ENCODE measurements at places on chromosomes 5 and 9. TPM values are rescaled to one million over a fixed set of nuclear protein-coding genes. Genes with fewer than 3 reads are reported as not detected.
A peak's percentile ranks its signal among the peaks of the same experiment; 100 is the strongest.

Gene HSD17B4
- total RNA-seq: 138 TPM

GRCh38 chr5:125043781-125044391 lies 297.4 kb upstream of the ZNF608 start:
- DNase-seq: peak; percentile 96

DNA sequence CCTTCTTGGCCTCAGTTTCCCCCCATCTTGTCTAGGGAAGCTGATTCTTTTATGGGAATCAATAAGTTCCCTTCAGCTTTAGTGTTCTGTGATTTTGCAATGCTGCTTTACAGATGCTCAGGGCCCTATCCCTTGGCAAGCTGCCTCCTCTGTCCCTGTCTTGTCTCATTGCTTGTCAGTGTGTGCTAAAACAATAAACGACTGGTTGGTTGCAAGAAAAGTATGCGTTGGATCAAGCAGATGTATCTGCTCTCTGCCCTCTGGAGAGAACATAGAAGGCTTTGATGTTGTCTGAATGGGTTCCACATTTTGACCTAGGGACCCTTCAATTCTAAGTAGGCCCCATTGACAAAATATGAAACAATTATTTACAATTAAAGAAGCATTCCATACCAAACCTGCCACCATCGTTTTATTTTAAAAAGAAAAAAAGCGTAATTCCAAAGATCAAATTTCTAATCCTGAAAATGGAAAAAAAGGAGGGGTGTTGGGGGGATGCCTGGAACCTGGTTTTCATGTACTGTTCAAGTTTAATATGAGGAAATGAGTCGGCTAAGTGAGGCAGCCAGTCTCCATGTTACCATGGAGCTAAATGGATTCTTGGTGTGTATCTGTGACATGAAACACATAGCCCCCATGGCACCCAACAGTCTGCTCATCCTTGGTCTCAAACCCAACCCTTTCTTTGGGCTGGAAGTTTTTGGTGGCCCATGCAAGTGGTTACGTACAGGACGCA lies 31.2 kb upstream of the TARS1 start:
- peak; percentile 12 for DNase-seq

Gene BAAT
- total RNA-seq: not detected

Gene AQP3
- 1.4 TPM for total RNA-seq

Gene TSC1
- 20.7 TPM for total RNA-seq

DNA sequence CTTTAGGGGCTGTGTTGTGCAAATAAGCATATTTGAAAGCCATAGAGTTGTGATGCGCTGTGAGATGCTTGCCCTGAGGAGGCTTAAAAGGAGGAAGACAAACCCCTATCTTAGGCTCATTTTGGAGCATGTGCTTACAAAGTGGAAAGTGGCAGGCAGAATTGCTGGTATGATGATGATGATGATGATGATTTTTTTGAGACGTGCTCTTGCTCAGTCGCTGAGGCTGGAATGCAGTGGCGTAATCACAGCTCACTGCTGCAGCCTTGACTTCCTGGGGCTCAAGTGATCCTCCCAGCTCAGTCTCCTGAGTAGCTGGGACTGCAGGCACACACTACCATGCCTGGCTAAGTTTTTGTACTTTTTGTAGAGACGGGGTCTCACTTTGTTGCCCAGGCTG lies 1.7 kb downstream of the CNOT8 start:
- peak; percentile 24 for DNase-seq

DNA sequence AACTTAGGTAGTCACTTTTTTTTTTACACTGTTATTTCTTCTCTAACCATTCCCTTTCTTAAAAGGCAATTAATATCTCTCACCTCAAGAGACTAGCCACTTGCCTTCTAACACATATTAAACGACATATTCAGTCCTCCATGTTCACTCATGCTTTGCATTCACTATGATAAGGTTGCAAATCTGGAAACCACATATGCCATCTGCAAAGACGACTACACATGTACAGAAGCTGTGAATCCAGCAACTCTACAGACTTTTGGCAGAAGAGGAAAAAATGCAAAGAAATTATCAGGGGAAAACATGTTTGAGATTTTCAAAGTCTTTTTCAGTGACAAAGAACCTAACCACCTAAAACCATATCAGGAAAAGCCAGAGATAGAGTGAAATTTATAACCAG lies 112.1 kb downstream of the EPB41L4A start:
- DNase-seq: no peak

Gene NR5A1
- not detected for total RNA-seq

GRCh38 chr5:80654054-80654390 lies 430 bp upstream of the MSH3 start:
- peak; percentile 10 for DNase-seq

GRCh38 chr5:147752033-147752432 lies 30.5 kb downstream of the JAKMIP2 start:
- no peak for DNase-seq

DNA sequence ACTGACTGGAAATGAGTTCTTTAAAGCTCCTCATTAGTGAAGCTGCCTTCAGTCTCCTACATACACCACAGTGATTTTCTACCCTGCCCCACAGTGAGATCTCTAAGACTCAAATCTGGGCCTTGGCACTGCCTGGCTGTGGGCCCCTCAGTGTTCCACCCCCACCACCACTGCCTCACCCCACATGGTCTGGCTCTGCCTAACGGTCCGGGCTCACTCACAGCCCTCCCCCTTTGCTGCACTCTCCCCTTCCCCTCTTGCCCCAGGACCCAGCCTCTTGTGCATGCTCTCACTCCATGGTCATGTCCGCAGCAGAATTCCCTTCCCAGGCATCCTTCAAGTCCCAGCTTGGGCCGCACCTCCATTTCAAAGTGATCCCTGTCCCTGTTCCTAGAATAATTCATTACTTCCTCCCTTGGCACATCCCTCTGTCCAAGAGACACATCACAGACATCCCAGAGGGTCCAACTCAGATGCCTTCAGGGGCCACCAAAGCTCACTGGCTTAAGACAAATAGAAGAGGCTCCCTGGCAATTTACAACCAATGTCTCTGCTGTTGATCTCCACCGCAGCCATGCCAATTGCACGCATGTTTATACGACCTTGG lies 56.7 kb downstream of the HRH2 start:
- DNase-seq: no peak

DNA sequence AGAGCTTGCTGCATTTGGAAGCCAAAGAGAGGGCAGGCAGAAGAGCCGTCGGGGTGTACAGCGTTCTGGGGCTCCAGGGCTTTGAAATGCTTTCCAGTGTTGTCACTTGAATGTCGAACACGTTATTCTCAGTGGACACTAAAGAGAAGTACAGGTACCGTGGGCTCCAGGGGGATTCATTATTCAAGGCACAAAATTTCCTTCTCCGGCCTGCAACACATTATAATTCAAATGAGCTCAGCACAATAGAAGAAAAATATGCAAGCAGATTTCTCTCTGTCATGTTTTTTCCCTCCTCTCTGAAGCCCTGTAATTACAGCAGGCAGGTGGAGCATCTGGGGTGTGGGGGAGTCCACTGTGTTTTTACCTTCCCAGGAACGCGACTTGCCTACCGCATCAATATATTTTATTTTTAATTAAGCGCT lies 293.1 kb downstream of the ZSWIM6 start:
- DNase-seq: no peak

DNA sequence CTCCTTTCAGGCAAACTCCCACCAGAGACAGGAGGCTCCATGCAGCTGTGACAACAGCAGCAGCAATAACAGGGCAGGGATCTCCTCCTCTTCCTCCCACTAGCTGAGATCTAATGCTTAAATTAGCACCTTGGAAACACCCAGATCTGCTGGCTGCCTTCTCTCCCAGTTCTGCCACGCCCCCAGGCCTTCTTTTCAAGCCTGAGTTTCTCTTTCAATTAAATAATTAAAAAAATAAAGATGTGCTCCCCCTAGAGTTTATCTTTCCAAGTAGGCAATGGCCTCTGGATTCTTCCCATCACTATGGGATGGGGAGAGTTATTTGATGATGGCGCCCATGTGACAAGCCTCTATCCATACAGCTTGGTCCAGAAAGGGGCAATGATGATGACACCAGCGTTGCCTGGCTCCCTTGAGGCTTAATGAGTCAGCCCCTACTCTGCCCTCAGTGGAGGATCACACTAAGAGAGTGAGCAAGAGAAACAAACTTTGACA lies 3.8 kb downstream of the FAM219A start:
- peak; percentile 87 for DNase-seq

GRCh38 chr5:34047774-34048572 lies 5.0 kb upstream of the C1QTNF3 start:
- DNase-seq: no peak

DNA sequence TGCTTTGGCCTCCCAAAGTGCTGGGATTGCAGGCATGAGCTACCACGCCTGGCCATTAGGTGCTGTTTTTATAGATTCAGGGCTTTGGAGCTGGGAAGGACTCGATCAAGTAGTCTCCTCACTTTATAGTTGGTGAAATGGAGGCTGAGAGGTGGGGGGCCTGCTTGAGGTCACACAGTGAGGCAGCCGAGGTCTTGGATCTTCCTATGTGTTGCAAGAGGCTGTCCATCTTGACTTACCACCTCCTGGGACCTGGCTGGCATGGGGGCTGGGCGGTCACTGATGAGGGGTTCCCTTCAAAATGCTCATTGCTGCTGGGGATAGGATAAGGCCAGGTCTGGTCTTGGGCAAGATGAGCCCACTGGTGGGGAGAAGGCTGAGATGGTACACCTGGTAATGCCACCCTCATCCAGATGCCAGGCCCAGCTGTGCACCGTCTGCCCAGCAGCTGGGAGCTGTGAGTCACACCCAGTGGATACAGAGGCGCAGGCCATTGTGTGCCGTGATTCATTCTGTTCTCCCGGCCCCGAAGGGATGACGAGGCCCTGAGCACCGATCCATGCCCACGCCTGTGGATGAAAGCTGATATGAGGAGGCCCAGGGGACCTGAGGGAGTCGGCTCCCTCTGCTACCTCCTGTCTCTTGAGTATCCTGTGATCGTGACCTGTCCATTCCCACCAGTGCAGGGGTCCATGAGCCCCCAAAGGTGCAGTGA lies 10.5 kb upstream of the NDST1 start:
- DNase-seq: peak; percentile 95

GRCh38 chr9:119282476-119283077 lies 86.7 kb downstream of the BRINP1 start:
- no peak for DNase-seq

- no peak for DNase-seq
Measured at GRCh38 chr5:15752663-15753285, 252.8 kb downstream of the FBXL7 start.

Gene GGTA1
- not detected for total RNA-seq

DNA sequence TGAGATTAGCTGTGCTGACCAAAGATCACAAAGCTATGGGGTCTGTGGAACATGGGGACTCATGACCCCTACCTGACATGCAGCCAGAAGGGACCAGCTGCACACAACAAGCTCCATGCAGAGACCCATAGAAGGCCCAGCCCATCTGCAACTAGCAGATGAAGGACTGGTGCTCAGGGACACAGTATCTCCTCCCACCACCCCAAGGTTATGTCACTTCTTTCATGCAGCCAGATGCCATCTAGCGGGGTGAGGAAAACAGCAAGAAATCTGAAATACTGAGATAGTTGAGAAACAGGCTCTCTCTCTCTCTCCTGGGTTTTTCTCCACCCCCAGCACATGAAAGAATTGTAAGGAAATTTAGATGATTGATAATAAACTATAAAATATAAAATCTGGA lies 161.3 kb upstream of the DAPK1 start:
- peak; percentile 33 for DNase-seq

GRCh38 chr5:61132559-61132958 lies 29.7 kb downstream of the SMIM15 start:
- DNase-seq: peak; percentile 9

DNA sequence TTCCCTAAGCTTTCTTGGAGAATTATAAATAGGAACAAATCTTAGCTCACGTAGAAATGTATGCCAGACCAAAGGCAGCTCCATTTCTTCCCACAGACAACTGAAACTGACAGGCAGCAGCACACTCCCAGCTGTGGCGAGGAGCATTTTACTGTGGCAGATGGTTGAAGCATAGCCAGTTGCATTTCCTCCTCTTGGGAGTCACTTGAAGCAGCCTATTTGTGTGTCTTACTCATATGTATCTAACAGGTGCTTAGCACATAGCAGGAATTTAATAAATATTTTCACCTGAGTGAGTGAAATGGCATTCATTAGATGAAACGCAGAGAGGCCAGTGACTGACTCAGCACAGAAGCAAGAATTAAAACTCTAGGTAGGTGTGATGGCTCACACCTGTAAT lies 12.3 kb upstream of the MTMR12 start:
- no peak for DNase-seq

Gene HSDL2
- 30.2 TPM for total RNA-seq

DNA sequence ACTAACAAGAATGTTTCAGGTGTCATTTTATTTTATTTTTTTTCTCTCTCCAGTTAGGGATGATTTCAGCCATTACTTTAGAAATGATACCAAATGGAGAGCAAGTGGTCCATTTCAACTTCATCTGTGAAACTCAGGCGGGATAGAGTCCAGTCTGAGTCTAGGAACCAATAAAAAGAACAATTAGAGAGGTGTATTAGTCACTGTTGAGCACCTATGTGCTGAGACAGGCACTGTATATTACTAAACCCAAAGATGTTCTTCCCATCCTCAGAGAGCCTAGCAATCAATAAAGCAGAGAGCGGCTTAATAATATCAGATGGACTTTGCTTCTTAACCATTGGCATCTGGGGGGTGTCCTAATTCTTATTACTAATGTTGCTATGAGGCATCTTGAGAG lies 410.3 kb upstream of the SLC24A2 start:
- no peak for DNase-seq

DNA sequence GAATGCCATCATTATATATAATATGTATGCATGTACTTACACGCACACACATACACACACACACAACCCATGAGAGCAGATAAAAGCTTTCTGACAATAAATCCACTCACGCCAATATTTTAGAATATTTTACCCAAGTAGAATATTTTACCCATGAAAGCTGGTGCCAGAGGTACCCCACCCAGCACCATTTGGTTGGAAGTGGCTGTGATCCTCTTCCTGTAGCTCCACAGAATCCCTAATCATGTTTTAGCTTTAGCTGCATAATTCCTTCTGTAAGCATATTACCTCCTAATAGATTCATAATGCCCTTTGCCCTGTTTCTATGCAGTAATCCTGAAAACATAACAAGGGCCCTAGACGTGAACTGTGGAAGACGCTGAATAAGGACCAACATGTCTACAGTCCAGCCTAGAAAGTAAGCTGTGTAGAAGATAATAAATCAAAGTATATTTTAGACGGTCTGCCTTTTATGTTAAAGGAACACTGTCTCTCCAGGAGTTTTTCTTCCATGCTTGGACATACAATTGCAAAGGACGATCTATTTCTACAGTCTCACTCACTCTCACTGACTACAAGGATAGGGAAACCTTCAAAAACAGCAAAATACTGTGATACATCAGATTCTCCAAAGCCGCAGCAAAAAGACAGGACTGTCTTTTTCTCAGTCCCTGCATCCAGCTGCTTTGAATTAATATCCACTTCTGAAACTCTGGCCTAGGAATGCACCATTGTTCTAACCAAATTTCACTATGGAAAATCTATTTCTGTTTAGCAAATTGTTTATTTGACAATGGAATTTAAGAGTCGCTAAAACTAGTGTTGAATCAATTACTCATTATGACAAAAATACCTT lies 98.2 kb downstream of the USP20 start:
- peak; percentile 26 for DNase-seq

Gene SCGB3A1
- total RNA-seq: not detected
